CD4-positive, alpha-beta T cell treated with Interleukin-17A for 1 hour (primary cell): ENCODE measurements at places on chromosomes 1 and 21.

DNA sequence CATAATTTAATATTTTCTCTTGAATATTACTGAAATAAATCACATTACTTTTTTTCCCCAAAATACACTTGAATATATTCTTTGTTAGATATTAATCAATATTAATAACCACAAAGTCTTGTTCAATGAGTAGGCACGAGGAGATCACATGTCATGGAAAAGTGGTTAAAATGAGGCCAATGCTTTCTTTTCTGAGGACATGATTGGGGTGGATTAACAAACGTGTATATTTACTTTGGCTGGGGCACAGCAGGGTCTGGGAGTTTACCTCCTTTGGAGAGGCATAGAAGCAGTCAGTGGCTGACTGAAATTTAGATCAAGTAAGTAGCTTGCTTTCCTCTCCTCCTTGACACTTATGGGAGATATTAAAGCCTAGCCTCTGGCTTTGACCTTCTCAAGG is 664.3 kb upstream of the B3GALT2 start:
- DNase-seq = no peak

DNA sequence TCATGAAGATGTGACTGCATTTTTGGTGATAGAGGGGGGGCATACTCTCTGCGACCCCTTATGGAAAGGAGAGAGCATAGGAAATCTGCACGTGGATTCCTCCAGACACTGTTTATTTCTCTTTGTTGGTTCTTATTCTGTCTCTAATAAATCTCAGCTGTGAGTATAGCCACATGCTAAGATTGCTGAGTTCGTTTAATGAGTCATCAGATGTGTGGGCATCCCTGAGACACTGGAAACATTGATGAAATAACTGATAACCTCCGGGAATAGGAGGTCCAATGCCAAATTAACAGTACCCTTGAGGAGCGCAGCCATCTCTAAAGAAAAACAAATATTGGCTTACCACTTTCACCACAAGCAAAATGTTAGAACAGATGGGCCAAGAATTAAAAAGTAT is 880.2 kb upstream of the NEGR1 start:
- no peak for DNase-seq

DNA sequence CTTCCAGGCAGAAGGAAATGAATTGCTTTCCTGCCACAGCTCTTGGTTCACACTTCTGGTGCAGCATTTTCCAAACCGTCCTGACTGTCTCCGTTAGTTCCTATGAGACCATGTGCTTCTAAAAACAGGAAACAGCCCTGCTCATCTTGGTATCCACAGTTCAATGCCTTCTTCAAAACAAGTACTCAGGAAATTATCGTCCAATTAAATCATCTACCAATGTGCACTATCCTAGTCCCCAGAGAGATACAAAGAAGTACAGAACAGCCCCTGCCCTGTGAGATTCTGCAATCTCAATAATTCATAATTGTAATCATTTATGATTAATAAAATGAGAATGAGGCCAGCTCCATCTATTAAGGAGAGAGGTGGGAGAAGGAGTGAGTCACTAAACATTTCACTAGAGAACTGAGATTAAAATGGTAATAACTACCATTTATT is 11.2 kb downstream of the CLEC20A start:
- DNase-seq = no peak

DNA sequence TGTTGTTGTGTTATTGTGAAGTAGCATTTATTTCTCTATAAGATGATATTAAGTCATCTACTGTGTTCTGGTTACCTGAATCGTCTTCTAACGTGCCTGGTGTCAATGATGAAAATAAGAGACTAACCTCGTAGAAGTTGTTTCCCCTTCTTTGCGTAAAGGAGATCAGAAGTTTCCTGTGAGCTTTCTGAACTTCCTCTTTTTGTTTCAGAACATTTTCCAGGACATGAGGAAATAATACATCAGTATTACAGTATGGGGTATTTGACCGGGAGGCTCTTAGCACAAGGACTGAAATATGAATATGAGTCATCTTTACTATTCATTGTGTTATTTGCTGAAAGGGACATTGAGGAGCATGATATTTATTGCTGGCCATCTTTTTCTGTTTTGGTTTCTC is 1.3 kb downstream of the ST6GALNAC3 start:
- peak; percentile 5 for DNase-seq
